ENCODE measurements at places on chromosomes 7 and 10.

DNA sequence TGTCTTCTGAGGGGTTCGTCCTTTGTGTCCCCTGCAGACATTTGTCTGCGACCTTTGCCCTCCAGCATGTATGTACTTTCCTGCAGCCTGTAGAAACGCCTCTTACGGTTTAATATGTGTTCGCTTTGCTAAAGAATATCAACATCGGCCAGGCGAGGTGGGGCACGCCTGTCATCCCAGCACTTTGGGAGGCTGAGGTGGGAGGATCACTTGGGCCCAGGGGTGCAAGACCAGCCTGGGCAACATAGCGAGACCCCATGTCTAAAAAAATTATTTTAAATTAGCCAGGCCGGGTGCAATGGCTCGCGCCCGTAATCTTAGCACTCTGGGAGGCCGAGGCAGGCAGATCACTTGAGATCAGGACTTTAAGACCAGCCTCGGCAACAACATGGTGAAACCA is 15.5 kb downstream of the ALKBH4 start:
- no peak for DNase-seq

DNA sequence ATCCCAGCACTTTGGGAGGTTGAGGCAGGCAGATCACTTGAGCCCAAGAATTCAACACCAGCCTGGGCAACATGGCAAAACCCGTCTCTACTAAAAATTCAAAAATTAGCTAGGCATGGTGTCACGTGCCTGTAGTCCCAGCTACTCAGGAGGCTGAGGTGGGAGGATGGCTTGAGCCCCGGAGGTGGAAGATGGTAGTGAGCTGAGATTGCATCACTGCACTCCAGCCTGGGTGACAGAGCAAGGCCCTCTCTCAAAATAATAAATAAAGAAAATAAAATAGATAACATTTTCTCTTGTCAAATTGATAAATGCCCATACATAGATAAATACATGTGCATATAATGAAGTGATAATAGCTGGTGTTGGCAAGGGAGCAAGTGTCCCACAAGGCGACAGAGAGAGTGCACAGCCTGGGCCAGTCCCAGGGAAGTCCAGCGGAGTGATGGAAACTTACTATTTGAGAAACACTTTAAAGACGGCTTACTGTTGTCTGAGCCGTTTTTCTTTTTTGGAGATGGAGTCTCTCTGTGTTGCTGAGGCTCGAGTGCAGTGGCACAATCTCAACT is 33.4 kb upstream of the DLG5 start:
- no peak for DNase-seq

DNA sequence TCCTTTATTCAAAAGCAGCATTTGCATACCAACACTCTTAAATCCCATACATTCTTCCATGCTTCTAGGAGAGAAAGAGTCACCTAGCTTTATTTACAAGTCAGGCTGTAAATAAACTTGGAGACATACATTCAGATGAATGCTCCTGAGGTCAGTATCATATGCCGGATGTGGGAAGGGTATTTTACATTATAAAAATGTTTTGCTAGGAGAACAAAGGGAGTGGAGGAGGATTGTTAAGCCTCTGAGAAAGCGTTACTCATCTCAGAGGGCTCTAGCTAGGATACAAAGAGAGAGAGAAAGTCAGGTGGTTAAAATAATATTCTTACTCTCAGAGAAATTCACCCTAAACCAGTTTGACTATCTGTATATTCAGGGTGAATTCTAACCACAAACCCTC is 300.9 kb upstream of the NPSR1 start:
- DNase-seq = no peak

DNA sequence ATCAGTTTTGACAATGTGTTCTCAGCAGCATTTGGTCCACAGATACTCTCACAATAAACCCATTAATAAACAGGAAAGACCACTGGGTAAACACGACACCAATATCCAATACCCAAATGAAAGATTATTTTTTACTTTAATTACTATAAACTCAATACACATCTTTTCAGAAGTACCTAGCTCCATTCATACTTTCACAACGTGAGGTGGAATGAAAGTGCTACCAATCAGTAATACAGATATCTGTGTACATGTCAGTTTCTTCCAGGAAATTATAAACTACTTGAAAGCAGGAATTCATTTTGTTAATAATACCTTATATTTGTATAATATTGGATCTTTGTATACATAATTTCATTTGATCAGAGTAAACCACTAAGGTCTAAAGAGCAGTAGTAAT is 11.9 kb downstream of the CDK6 start:
- DNase-seq = no peak

GRCh38 chr10:79137826-79138225 is 69.1 kb downstream of the ZMIZ1 start:
- DNase-seq = peak; percentile 49
